ENCODE measurements at places on chromosomes 2 and 18. TPM values are rescaled to one million over a fixed set of nuclear protein-coding genes. Genes with fewer than 3 reads are reported as not detected.

DNA sequence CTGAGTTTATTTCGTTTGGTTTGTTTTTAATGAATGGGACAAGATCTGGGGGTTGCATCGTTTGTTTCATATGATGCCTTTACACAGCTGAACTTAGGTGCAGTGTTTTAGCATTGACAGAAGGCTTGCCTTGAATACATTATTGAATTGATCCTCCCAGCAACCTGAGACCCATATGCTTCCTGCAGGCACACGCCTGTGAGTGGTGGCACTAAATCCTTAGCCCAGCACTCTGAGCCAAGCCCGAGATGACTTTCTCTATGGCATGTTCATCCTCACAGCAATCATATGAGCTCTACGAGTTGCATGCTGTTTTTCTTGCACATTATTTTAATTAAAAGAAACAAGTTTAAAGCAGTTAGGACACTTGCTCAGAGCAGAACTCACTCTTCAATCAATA, 47.8 kb upstream of the AGAP1 start:
- no peak overlapping the region for H3K4me3 ChIP-seq
- H3K27ac ChIP-seq, result no peak overlapping the region
- H3K27me3 ChIP-seq, result no peaks in the 10 kb centered on the region
- DNase-seq, result no peak

- H3K27ac ChIP-seq, result no peak overlapping the region
- H3K4me3 ChIP-seq, result no peak overlapping the region
- DNase-seq, result no peak
These were observed 557.1 kb upstream of the CHAC2 start for GRCh38 chr2:53210538-53210937.

DNA sequence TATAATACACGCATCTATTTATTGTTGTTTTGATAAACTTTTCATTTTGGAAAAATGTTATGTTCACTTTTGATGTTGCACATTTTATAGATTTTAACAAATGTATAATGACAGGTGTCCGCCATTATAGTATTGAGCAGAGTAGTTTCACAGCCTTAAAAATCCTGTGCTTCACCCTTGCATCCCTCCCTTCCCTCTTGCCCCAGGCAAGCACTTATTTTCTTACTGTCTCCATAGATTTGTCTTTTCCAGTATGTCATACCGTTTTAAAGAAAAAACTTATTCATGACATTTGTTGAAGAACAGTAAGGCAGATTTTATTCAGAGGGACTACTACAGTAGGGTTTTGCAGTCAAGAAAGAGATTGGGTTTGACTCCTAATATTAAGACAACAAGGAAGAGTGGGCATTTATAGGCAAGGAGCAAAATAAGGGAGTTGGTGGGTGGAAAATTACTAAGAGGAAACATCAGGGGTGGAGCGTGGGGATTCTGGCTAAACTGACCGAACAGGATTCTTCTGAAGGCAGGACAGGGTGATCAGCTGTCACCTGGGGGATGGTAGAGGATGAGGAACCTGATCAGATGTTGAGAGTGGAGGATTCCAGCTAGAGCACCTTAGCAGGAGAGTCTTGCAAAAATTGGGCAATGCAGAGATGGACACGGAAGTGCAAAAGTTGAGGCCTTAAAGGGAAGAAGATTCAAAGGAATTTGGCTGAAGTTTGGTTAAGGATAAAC, 108.8 kb downstream of the NCK2 start:
- no peak for DNase-seq
- H3K36me3 ChIP-seq, result peaks cover 15% of the 10 kb centered on the region
- H3K27ac ChIP-seq, result peak overlapping the region; percentile 38
- H3K4me1 ChIP-seq, result peaks cover 64% of the 10 kb centered on the region

DNA sequence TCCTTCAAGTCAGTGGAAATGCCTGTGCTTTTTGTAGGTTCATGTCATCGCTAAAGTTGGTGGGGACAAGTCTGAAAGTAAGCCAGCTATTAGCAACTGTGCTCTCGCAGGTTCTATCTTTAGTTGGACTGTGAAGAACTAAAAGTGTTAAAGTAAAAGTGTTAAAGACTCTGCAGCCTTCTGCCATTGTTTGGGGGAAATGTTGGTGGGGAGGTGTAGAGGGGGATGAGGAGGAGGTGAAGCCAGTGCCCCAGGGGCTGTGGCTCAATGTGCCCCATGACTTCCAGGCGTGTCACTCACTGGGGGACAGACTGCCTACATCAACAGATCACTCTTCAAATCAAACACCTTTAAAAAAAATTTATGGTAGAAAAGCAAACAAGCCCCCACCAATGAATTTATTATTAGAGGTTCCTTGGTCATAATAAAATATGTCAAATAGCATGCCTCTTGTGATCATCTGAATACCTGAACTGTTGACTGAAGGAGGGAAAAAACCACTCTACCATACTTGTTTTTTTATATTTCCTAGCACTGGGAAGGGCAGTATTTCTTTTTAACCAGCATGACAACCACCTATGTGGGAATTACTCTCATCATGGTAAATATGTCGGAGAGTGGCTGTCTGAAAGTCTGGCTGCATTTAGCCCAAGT, 19.3 kb downstream of the TGFA start:
- DNase-seq, result no peak
- H3K4me1 ChIP-seq, result 0 out of 2 replicates have a peak, but pooled peaks cover 2% of the 10 kb centered on the region
- H3K27me3 ChIP-seq, result peaks cover 24% of the 10 kb centered on the region
- H3K27ac ChIP-seq, result no peak overlapping the region
- H3K36me3 ChIP-seq, result no peaks in the 10 kb centered on the region

DNA sequence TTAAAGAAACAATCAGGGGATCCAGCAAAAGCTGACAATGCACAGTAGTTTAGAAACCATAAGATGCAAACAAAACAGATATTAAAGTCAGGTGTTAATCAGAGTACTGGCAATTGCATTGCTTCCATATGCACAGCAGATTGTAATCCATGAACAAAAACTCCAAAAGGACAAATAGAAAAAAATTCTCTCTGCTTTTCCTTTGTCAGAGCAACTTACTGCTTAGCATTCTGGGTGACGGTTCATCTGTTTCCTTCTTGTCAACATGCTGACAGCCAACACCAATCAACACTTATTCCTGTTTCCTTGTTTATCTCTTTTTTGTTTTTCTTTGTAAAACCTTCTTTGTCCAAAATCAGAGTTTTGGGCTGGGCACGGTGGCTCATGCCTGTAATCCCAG, 473.1 kb downstream of the XIRP2 start:
- H3K36me3 ChIP-seq, result peaks cover 6% of the 10 kb centered on the region
- H3K27ac ChIP-seq, result no peak overlapping the region
- no peak overlapping the region for H3K4me3 ChIP-seq
- no peak for DNase-seq
- H3K27me3 ChIP-seq, result no peaks in the 10 kb centered on the region

MATN3 gene
- total RNA-seq, result 9.1 TPM

BOLL gene
- total RNA-seq, result not detected
